ENCODE measurements at places on chromosomes 6 and 20. TPM values are rescaled to one million over a fixed set of nuclear protein-coding genes. Genes with fewer than 3 reads are reported as not detected.

DNA sequence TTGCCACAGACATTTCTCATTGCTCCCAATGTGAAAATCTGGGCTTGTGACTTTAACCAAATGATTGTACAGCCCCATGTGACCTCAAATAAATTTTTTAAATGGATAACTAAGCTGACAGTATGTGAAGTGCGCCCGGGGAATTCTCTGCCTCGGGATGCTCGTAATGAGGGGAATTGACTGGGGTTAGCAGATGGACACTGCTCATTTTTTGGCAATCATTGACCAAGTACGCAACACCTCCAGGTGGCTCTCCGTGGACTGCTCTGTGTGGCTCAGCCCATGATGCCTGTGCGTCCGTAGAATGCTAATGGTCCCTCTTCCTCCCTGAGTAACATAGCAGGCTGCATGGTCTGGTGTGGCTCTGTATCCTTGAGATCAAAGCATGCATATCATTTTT, 42.4 kb downstream of the FARS2 start:
- DNase-seq: no peak

GRCh38 chr6:47276377-47276776, 33.3 kb downstream of the TNFRSF21 start:
- no peak for DNase-seq

- no peak for DNase-seq
Measured at GRCh38 chr6:107819217-107819616, 4.9 kb downstream of the SCML4 start.

- DNase-seq: no peak
Measured at GRCh38 chr6:126524811-126525326, 185.0 kb downstream of the CENPW start.

- DNase-seq: no peak
Measured at GRCh38 chr6:145028144-145028818, 707.0 kb downstream of the EPM2A start.

- DNase-seq: no peak
Measured at GRCh38 chr6:24458134-24458533, 31.2 kb downstream of the GPLD1 start.

DNA sequence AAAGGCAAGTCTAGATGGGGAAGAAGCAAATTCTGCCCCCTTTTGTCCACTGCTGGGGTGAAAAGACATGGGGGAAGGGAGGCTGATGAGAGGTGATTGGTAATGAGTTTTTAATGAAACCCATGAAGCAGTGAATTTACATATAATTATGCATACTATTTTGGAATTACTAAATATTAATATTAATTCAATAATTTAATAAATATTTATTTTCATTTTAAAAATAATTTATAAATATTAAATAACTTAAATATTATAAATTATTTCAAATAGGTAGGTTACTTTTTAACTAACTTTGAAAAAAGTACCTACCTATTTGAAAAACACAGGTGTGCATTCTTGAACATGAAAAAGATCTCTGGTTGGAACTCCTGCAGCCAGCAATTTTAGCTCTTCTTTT, 138.1 kb upstream of the GPR6 start:
- no peak for DNase-seq

DNA sequence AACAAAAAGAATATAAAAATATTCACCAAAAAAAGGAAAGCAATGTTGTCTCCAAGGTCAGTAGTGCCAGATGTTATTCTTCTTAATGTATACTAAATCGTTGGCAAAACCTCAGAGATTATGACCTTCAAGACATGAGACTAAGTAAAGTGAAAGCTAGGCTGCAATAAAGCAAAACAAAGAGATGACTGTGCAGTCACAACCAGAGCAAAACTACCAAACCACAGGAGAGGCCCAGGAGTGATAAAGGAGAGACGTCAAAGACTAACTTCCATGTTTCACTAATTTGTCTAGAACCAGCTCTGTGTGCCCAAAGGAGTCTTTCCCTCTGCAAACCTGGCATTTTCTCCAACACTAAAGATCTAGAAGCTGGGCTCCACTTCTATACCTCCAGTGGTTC, 155.9 kb upstream of the POU3F2 start:
- no peak for DNase-seq

GRCh38 chr6:132190815-132191175, 210.5 kb downstream of the MOXD1 start:
- DNase-seq: no peak

DNA sequence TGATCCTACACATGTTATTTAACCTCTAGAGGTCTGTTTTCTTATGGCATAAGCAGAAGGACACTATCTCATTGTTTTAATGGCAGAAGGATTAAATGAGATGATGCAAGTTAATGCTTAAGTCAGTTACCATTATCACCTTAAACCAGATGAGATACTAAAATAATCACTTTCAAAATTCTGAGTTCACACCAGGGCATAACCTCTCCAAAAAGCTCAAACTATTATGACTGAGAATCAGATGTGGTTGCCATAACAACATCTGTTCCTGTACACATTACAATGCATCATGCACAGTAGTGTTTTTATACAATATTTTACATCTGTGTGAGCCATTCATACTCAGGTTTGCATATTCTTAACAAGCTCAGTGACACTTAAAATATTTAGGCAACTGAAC, 10.2 kb downstream of the ADNP start:
- no peak for DNase-seq

DNA sequence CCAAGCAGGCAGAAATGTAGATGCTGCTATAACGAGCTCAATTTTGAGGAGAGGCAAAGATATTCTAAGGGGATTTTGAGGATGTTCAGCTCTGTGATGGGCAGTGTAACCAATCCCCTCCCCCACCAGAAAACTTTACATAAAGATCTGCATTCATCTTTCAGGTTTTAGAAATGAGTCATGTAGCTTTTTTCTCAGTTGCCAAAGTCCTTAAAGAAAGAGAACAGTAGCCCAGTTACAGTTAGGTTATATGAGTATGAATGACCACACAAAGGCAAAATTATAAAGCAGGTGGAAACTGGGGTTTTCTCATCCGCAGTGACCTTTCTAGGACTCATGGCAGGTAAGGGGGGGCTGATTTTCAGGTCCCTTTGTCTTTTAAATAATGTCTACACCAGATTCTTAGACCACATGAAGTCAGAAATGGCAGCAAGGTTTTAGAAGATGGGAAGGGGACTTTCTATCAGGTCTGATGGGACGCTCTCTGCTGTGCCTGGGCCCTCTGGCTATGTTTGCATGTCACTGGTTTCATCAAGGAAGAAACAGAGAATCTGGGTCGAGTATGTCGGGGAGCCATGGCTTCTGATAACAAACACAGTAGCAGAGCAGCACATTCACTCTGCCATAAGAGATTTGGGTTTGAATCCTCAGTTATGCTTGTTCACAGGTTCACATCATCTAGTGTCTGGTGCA, 94.7 kb downstream of the CLIC5 start:
- no peak for DNase-seq

GRCh38 chr6:142653710-142654420, 291.1 kb downstream of the HIVEP2 start:
- no peak for DNase-seq

DNA sequence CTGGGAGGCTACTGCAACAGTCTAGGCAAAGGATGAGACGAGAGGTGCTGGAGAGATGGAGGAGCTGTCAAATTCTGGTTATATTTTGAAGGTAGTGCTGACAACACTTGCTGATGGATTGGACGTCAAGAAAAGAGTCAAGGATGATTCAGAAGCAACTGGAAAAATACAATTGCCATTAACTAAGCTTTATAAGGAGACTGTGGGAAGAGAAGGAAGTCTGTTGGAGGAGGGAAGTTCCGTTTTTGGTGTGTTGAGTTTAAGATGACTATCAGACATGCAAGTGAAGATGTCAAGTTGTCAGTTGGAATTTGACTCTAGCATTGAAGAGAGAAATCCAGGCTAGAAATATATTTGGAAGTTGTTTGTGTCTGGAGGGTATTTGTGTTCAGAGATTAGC, 358.1 kb downstream of the RNGTT start:
- DNase-seq: no peak

GRCh38 chr6:112284603-112285002, 30.2 kb upstream of the LAMA4 start:
- DNase-seq: no peak

DNA sequence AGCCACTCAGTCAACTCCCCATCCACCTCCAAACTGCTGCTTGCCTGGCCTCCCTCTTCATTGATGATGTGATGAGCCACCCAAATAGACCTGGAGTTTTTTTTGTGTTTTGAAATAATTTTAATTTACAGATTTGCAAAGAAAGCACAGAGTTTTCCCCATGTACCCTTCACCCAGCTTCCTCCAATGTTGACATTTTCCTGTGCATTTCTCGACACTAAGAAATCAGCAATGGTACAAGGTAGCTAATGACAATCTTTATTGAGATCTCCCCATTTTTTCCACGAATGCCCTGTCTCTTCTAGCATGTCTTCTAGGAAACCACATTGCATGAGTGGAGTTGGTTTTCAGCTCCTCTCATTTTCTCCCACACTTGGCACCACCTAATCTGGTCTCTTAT, 30.1 kb downstream of the PPP1R14C start:
- DNase-seq: no peak

- DNase-seq: peak; percentile 46
Measured at GRCh38 chr6:7674291-7674690, 51.6 kb upstream of the BMP6 start.

DNA sequence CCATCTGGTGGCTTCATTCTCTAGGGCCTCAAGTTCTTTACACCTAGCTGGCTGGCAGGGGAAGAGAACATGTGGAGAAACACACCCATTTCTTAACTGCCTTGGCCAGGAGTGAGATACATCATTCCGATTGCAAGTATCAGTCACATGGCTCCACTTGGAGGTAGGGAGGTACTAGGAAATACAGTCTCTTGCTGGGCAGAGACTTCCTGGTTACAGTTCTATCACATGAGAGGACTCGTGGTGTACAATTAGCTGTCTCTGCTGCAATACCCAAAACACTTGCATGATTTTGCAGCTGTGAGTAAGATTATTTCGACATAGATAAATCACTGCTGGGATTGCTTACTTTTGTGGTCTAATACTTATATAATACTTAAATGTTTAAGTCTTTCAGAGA, 51.1 kb downstream of the GTF2H5 start:
- DNase-seq: no peak

- no peak for DNase-seq
Measured at GRCh38 chr6:125257351-125257750, 44.4 kb downstream of the HDDC2 start.

DNA sequence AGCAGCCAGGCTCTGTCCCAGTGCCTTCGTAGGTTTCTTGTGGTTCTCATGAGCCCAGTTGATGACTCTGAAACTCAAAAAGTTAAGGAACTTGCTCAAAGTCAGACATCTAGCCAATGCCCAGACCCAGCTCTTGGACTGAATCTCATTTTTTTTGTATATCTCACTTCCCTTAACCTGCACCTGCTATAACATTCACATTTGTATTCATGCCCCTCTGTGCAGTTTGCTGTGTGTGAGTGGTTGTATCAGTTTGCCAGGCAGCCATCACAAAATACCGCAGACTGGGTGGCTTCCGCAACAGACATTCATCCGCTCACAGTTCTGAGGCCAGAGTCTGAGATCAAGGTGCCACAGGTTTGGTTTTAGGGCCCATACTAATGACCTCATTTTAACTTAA, 49.9 kb downstream of the IPCEF1 start:
- no peak for DNase-seq

DNA sequence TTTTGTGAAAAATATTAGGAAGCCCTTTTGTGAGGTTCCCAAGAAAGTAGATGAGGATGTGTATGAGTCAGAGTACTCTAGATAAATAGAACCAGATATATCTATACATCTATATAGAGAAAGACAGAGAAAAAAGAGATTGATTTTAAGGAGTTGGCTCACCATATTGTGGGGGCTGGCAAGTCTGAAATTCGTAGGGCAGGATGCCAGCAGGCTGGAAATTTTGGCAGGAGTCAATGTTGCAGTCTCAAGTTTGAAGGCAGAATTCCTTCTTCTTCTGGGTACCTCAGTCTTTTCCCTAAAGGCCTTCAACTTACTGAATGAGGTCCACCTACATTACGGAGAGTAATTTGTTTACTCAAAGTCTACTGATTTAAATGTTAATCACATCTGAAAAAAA, 65.3 kb upstream of the SAMD3 start:
- DNase-seq: no peak

DNA sequence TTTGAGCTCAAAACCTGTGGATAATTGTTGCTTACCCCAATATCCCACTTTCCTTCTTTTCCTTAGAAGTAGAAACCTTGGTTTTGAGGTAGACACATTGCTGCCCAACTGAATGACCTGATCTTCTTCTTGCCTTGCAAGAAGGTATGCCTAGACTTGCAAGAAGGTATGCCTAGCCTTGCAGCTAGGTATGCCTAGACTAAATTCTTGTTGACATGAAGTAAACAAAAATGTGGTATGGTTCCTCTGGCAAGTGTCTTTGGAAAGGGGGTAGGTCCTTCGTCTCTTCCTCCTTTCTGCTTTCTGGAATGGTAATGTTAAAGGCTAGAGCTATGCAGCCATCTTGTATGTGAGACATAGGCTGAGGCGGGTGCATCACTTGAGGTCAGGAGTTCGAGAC, 129.2 kb downstream of the GMPR start:
- DNase-seq: no peak

DNA sequence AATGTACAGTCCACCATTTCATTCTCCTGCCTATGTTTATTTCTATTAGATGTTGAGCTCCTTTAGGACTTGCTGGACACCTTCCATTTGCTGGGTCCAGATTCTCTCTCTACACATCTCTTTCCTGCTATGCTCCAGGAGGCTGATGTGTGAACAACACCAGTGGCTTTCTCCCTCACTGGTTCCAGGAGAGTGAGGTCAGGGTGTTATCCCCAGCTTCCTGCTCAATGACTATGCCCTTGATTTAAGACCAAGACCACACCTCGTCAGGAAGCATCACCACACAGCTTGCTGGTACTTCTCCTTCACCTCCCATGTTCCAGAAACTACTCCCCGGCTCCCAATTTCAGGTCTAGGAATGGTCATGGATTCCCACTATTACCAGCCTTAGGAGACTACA, 31.3 kb upstream of the E2F3 start:
- no peak for DNase-seq

- no peak for DNase-seq
Measured at GRCh38 chr6:54465649-54466300, 157.5 kb downstream of the TINAG start.

- DNase-seq: peak; percentile 57
Measured at GRCh38 chr6:170222498-170223471, 68.1 kb downstream of the DLL1 start.

The FAM50B gene
- total RNA-seq: 11.3 TPM

The KCNK16 gene
- total RNA-seq: not detected

The GMEB2 gene
- total RNA-seq: 7.6 TPM

The EBF4 gene
- total RNA-seq: 8.2 TPM

The MROH8 gene
- total RNA-seq: 3.3 TPM

The DNAAF9 gene
- total RNA-seq: 17.1 TPM

The SIRPG gene
- 0.28 TPM for total RNA-seq

The FNDC1 gene
- total RNA-seq: 0.40 TPM

The GNAS-AS1 gene
- 1.9 TPM for total RNA-seq

The BRPF3 gene
- total RNA-seq: 29.2 TPM

The STK38 gene
- 23.2 TPM for total RNA-seq

The MYL9 gene
- total RNA-seq: 239 TPM

The SLC16A10 gene
- total RNA-seq: 10.5 TPM

The SOBP gene
- total RNA-seq: 14.5 TPM

The BTNL2 gene
- not detected for total RNA-seq

Measured in lung (tissue), 17 donors.